ENCODE measurements at places on chromosomes 7 and 10.

- DNase-seq: peak; percentile 6
These were observed 72.5 kb downstream of the C10orf90 start for GRCh38 chr10:126598009-126598408.

- no peak for DNase-seq
These were observed 526.7 kb upstream of the NRP1 start for GRCh38 chr10:33861016-33861704.

DNA sequence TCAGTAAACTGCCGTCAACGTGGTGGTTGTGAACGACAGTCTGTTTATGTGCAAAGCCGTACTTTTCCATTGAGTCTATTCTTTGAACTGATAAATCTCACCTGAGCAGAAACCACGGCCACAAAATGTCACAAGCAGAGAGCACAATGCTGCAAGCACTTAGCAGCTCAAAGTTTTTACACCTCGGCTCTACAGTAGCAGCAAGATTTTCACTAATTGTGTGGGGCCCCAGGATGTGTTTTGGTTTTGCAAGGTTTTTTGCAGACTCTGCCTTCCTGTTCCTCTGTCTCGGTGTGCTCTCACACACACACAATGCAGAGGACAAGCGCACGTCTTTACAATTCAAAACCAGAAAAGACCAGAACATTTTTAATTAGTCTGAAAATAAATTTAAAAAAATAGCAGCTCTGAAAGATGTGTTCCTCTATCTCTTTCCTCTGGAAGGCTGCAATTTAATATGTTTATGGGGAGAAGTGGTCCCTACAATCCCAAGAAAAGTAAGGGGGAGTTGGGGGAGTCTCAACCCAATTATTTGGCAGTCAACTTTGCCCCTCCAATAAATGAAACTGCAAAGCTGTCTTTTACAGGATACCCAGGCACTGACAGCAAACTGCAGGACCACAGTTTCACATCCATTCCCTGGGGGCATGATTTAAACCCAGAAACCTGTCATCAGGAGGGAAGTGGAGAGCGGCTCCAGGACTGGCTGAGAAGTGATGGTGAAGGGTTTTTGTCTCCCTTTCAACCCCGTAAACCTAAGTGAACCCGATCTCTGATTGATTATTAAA, 73.8 kb upstream of the SFMBT2 start:
- DNase-seq: no peak

GRCh38 chr10:30781670-30782121, 152.1 kb upstream of the LYZL2 start:
- no peak for DNase-seq
